ENCODE measurements at places on chromosomes 6 and 20. TPM values are rescaled to one million over a fixed set of nuclear protein-coding genes. Genes with fewer than 3 reads are reported as not detected.
A peak's percentile ranks its signal among the peaks of the same experiment; 100 is the strongest.

DNA sequence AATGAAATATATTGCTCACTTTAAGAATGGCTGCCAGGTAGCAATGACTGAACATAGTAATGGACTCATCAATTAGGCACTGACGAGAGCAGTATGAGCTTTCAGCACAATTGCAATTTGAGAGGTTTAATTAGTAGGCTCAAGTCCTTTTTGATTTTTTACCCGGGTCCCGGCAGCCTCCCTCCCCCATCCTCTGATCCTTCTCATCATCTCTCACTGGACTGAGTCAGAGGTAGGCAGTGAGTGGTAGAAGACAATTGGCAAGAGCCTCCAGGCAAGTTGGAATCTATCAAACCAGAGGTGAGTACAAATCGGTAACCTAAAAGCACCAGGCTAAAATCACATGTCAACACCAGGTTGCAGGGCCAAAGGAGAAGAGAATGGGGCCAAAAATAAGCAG, 107.9 kb downstream of the DCDC2 start:
- DNase-seq, result no peak

- no peak for DNase-seq
Measured at GRCh38 chr20:6418732-6419131, 295.9 kb upstream of the FERMT1 start.

DNA sequence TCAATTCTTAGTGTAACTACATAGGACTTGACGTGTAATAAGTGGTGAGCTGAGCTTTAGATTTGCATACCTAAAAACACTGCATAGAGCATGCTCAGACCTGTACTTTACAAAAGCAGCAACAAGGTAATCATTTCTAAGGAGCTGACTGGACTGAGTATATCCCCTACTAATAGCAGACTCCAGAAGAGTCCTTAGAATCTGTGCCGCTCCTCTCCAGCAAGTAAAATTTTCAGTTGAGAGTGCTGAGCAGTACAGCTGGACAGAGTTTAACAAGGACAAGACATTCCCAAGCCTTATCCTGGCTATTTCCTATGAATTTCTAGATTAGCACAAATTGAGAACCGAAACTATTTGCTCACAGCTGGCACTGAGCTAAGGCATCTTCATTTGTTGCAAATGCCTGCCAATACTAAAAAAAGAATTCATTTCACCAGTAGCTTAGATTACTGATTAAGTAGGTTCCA, 26.1 kb upstream of the KLHL31 start:
- DNase-seq, result no peak

DNA sequence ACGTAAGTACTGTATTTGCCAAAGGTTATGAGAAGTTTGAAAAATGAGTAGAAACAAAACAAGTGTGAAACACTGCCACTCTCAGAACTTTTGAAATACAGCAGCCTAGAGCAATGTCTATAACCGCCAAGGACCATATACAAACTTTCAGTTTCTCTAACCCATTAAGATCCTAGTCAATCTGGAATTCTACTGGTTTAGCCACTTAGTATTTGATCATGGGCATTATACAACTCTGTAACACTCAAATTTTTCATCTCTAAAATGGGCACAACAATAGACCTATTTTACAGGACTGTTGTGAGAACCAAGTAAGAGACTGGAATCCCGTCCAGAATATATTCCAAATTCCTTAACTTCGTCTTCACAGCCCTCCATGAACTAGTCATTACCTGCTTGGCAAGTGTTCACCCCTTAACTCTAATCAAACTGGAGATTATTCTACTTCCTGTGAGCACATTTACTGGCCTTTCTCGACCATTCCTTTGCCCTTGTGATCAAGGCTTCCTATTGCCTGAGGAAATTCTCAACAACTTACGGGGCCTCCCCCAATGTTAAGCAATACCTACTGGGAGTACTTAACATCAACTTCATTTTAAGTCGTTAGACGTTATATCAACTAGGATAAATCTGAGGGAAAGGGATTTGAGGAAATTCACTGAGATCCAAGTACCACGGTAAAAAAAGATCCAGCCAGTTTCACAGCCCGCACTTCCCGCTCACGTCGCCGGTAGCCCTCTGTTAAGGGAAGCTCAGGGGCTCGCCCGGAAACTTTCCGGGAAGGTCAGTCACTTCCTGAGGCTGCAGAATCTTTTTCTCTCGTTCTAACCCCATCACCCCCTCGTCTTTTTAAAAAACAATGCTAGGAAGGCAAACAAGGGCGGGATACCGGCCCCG, 1.1 kb downstream of the EIF2S2 start:
- DNase-seq, result peak; percentile 53

DNA sequence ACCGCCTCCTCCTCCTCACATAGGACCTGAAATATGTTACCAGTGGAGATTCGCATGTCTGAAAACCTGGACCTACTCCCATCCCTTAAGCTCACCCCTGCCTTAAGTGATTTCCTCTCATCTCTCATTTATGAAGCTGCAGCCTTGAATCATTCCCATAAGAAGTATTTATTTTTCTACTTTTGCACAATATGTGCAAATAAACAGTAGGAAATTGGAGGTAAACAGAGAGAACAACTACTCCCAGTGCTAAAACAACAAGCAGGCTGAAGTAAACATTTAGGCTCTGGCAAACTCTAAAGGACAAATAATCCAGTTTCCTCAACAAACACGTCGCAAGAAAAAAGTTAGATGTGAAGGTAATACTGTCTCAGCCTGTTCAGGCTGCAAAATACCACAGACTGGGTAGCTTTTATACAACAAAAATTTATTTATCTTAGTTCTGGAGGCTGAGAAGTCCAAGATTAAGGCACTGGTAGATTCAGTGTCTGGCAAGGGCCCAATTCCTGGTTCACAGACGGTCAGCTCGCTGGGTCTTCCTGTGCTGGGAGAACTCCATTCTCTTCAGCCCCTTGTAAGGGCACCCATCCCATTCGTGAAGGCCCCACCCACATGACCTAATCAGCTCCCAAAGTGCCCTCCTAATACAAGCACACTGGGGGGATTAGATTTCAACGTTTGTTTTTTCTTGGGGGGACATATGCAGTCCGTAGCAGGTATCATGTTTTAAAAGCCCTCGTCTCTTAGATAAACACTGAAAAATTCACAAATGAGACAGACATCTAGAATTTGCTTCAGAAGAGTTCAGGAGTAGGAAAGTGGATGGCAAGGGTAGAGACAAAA, 15.6 kb downstream of the SPATA2 start:
- no peak for DNase-seq

Gene SRSF12
- 3.9 TPM for total RNA-seq

Data from endothelial cell (in vitro differentiated cells).